ENCODE measurements at places on chromosomes 5 and 9.
A peak's percentile ranks its signal among the peaks of the same experiment; 100 is the strongest.

DNA sequence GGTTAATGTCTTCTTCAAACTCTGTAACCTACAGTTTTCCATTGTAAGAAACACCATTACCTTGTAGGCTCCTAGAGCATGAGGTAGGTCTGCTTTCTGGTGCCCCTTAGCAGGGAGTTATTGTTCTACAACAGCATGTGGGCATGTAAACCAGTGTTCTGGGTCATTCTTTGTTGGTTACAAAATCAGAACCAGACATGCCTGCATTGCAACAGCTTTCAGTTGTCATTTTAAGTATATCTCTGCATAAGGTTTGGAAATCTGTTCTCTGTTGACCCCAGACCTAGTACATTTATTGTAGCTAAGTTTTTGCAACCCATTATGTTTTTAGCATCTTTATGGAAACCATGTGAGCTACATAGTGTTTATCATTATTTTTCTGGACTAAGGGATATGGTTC is 10.9 kb downstream of the RGMB start:
- DNase-seq, result no peak

- no peak for DNase-seq
Measured at GRCh38 chr5:104084896-104085295, 522.3 kb upstream of the NUDT12 start.

DNA sequence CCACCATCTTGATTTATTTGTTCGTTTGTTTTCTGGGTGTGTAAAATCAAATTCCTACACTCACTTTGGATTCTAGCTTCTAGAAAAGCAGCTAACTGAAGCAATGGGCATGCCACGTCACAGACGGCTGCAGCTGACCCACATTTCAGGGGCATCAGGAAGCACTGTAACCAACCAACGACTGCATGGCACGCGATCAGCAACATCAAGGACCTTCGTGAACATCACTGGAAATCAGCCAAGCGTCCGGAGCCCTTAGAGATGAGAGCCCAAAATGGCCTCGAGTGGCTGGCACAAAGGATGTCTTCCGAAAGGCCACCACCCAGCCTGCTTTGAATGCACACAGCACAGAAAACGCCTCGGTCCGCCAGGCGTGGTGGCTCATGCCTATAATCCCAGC is 191.1 kb downstream of the OLFM1 start:
- no peak for DNase-seq

- peak; percentile 53 for DNase-seq
Measured at GRCh38 chr9:127214421-127215267, 49.9 kb upstream of the GARNL3 start.

- DNase-seq, result no peak
Measured at GRCh38 chr5:130845049-130845765, 319.8 kb downstream of the HINT1 start.

DNA sequence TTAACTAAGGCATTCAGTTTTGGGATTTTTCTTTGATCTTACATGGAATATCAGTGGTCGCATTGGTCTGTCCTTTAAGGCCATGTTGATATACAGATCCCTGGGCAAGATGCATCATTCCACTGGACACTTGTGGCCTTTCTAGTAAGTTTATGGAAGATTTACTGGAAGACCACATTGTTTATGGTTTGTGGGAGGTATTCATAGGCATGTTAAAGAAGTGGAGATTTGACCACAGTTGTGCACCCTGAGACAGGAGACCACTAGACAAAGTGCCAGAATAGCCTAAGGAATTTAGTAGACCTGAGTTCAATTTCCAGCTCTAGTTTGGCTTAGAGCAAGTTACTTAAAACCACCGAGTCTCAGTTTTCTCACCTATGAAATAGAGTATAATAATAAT is 383.1 kb upstream of the PAPPA start:
- DNase-seq, result no peak

GRCh38 chr9:70517926-70518610 is 103.6 kb upstream of the KLF9 start:
- no peak for DNase-seq

Data from right cardiac atrium (tissue), 5 donors.